ENCODE measurements at places on chromosomes 2 and 18. TPM values are rescaled to one million over a fixed set of nuclear protein-coding genes. Genes with fewer than 3 reads are reported as not detected.

DNA sequence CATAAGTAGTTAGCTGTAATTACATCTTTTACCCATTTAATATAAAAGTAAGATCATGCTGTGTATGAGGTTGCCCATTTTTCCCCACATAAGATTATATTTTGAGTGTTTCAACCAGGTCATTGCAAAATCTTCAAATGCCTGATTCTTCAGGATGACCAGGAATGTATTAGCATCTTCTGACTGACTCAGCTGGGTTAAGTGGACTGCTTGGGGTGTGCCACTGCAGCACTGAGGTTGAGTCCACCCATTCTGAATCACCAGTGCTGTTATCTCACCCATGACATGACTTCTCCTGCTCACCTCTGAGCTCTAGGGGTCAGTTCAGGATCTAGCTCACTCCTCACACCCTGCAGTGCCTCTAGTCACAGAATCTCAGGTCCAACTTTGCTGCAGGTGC lies 576.7 kb upstream of the ZEB2 start:
- no peak for DNase-seq
- H3K4me3 ChIP-seq: no peak overlapping the region
- H3K4me1 ChIP-seq: no peaks in the 10 kb centered on the region

- no peaks in the 10 kb centered on the region for H3K4me1 ChIP-seq
- H3K27me3 ChIP-seq: no peaks in the 10 kb centered on the region
- no peaks in the 10 kb centered on the region for H3K36me3 ChIP-seq
- H3K4me3 ChIP-seq: no peak overlapping the region
Measured at GRCh38 chr2:10552220-10552870, 104.2 kb upstream of the ODC1 start.

DNA sequence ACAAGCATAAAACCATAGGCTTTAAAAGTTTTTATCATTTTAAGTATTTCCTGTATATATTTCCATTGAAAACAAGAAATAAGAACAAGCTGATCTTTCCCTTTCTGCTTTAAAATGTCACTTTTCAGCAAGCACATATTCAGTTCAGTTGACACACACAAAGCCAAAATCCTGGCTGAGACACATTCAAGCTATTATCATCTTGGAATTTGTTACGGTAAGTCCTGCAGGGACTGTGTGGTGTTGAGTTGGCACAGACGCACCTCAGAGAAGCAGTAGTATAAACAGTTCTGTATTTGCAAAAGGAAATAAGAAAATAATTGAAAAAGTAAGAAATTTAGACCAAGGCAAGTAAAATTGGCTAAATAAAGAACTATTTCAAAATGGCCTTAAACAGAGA lies 10.4 kb upstream of the DAW1 start:
- no peaks in the 10 kb centered on the region for H3K27me3 ChIP-seq
- H3K36me3 ChIP-seq: no peaks in the 10 kb centered on the region
- no peak overlapping the region for H3K4me3 ChIP-seq

- H3K4me3 ChIP-seq: peak overlapping the region; percentile 65
- H3K27ac ChIP-seq: peak overlapping the region; percentile 95
- H3K36me3 ChIP-seq: no peaks in the 10 kb centered on the region
- no peak for DNase-seq
Measured at GRCh38 chr2:73072129-73072395, 550 bp upstream of the SFXN5 start.

DNA sequence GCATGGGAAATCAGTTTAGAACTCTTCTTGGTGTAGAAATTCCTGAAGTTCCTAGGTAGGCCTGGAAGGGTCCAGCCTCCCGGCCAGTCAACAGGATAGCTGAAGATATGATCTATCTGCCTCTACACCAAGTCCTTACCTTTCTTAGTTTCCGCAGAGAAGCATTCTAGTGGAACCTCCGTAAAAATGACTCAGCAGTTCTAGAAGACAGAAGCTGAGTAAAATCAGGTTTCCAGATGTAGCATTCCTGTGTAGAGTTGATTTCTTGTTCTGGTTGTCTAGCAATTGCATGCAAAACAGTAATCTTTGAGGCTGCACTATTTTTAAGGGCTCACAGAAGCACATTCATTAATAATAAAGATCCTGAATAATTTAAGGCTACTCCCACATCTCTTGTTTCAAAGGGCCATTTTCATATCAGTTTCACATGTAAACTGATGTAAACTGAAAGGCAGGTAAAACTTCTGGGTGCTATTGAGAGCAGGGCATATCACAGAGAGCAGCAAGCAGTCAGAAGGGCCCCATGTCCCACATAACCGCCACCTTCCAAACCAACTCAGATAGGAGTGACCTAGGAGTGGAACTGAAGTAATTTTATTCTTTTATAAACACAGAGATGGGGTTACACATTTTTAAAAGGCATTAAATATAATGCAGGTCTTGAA lies 3.2 kb upstream of the DYTN start:
- no peaks in the 10 kb centered on the region for H3K27me3 ChIP-seq
- H3K4me1 ChIP-seq: no peaks in the 10 kb centered on the region
- H3K36me3 ChIP-seq: no peaks in the 10 kb centered on the region
- no peak overlapping the region for H3K27ac ChIP-seq
- no peak for DNase-seq

DNA sequence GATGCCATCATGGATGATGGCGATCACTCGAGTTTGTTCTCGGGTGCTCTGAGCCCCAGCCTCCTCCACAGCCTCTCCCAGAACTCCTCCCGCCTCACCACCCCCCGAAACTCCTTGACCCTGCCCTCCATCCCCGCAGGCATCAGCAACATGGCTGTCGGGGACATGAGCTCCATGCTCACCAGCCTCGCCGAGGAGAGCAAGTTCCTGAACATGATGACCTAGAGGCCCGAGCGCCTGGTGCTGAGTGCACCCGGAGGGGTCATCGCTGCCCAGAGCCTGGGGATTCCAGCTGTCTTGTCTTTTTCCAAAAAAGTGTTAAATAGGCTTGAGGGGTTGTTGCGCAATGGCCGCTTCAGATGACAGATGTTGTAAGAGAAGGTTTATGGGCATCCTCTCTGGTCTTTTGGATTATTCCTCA lies 254.8 kb downstream of the GLI2 start:
- H3K27me3 ChIP-seq: no peaks in the 10 kb centered on the region
- no peaks in the 10 kb centered on the region for H3K4me1 ChIP-seq

DNA sequence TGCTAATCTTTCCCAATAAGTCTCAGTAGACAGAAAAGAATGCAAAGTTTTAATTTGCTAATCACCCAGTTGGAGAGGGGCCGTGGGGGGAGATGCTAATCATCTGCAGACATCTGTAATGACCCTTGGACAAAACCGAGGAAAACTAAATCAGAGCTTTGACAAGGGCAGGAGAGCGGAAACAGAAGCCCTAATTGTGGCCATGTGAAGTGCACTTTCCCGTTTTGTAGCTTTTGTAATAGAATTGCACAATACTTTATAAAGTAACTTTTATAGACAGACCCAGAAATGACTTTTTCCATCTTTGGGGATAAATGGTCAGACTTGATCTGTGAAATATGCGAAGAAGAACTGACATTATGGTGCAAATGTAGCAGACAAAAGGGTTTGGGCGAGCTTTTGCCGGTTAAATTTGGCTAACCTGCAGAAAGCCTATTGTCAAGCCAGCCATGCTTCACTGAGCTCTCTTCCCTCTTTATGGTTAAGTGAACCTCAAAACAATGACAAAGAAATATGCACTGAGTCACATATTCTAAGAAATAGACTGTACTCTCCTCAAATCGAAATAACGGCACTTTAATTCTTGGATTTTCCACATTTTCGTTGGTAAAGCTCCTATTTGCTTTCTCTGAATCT lies 980.1 kb upstream of the POU3F3 start:
- H3K27ac ChIP-seq: no peak overlapping the region
- no peaks in the 10 kb centered on the region for H3K27me3 ChIP-seq
- H3K4me3 ChIP-seq: no peak overlapping the region
- DNase-seq: no peak

- DNase-seq: no peak
- no peaks in the 10 kb centered on the region for H3K27me3 ChIP-seq
- no peak overlapping the region for H3K4me3 ChIP-seq
- no peak overlapping the region for H3K27ac ChIP-seq
Measured at GRCh38 chr2:126358122-126358521, 297.8 kb upstream of the GYPC start.

Gene UGT1A8
- total RNA-seq: not detected

Gene LBX2
- 4.4 TPM for total RNA-seq

Gene THSD7B
- 1.5 TPM for total RNA-seq

Gene DYSF
- total RNA-seq: 12.0 TPM

Gene CCNYL1
- total RNA-seq: 15.9 TPM

Gene FAM110C
- not detected for total RNA-seq

Gene RGPD3
- total RNA-seq: 0.84 TPM

Measured in tibial nerve (tissue), 4 donors.